Stimulated activated CD4-positive, alpha-beta T cell treated with anti-CD3 and anti-CD28 coated beads, Interleukin-12 subunit alpha, Interleukin-12 subunit beta, amount 100 ng/mL, for 4 hours (primary cell): ENCODE measurements at places on chromosomes 12 and 14.

- no peak for DNase-seq
Measured at GRCh38 chr12:39779768-39780340, 160.3 kb upstream of the ABCD2 start.

- no peak for DNase-seq
Measured at GRCh38 chr12:5377997-5378592, 53.8 kb upstream of the NTF3 start.

GRCh38 chr12:57340104-57340503 is 89.1 kb upstream of the STAC3 start:
- no peak for DNase-seq

DNA sequence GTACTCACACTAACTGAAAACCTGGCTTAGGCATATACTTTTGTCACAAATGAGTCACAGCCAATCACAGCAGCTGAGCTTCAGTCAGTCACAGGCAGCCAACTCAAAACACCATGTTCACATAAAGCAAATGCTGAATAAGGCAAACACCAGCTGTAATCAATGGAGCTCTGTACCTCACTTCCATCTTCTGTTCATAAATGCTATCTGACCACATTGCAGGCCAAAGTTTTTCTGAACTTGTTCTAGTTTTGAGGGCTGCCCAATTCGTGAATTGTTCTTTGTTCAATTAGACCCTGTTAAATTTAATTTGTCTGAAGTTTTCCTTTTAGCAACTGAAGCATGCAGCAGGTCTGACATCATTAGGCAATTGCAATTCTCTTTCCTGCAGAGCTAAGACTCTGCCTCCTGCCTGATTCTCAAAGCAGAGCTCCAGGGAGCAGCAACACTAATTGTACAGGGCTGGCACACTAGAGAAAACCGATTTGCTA is 129.9 kb downstream of the WIF1 start:
- DNase-seq = no peak

DNA sequence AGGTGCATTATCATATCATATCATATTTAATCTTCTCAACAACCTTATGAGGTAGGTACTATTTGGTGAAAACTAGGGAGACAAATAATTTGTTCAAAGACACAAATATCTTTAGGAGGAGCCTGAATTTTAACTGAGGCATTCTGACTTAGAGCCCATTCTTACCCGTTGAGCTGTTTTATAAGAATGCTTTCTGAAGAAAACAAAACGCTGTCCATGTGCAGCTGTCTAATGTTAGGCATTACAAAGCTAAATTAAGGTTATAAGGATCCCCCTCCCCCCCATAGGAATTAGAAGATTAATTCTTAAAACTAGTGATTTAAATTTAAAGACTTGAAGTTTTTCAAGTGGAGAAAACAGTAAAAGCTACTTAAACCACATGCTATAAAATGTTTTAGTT is 6.4 kb downstream of the KTN1 start:
- DNase-seq = no peak

DNA sequence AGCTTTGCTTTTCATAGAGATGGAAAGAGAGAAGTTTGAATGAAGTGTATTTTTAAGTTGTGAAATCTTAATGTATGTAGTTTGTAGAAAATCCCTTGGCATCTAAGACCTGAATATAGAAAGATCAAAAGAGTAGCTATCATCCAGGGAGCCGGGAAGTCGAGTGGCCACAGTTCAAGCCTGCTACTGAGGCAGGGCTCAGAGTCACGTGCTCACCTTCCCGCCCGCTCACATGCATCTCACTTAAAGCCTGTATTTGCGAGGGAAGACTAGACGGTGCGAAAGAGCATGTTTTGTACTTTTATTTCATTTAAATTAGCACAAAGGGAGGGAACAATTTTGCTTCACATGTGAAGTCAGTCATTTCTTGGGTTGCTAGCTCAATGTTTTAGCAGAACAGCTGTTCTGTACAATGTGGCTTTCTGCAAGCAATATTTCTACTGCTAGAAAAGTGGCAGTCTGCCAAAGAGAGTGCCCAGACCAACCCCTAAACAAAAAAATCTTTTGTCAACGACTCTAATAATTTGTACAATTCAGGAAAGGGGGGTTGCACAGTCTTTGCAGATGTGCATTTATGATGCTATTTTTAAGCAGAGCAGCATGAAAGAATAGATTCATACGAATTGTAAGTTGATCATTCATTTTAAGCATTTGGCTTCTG is 290.7 kb downstream of the NPAS3 start:
- DNase-seq = no peak

- DNase-seq = peak; percentile 5
Measured at GRCh38 chr12:105279460-105280056, 43.6 kb upstream of the APPL2 start.

GRCh38 chr14:57057803-57058202 is 210.9 kb downstream of the EXOC5 start:
- no peak for DNase-seq

- no peak for DNase-seq
Measured at GRCh38 chr14:55547650-55548315, 32.2 kb upstream of the KTN1 start.

DNA sequence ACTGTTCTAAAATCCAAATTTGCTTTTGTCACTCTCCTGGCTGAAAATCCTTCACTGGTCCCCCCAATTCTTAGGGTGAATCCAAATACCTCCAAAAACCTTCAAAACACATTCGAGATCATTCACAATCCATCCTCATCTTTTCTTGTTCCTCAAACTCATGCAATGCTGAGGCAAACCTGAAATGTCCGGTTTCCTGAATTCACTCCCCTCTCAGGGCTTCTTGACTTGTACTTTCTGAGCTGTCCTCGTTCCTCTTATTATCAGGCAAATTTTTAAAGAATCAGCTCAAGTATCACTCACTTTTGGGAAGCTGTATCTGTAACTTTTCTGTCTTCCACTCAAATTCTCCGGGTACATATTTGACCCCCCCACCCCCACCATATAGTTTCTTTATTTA is 84.9 kb upstream of the DUSP6 start:
- DNase-seq = no peak

DNA sequence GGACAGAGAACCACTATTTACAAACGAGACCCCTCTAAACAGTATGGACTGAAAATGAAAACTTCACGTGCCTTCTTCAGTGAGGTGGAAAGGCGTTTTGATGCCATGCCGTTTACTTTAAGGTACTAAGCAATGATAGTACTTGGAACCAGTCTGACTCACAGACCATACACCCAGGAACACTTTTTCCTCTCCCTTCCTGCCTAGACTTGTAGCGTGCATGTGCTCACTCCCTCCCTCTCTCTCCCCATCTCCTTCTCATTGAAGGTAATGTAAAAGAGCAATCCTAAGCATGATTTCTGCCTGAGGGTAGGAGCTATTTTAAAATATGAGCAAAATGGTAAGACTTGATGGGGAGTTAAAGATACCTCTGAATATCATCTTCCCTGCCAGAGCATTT is 5.9 kb upstream of the RPL41 start:
- DNase-seq = no peak

DNA sequence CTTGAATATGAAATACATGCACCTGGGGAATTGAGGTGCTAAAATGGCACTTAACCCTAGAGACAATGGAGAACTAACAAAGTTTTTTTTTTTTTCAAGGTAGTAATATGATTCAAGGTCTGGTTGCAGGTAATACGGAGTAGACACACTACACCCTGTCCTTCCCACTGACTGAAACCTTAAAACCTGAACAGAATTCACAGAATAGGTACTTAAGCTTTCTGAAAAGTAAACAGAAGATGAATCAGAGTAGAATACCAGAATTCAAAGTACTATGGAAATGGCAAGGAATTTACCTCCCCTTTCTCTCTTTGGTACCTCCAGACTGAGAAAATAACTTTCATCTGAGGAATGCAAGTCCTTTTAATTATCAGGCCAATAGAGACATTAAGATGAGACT is 87.2 kb downstream of the PAPLN start:
- DNase-seq = no peak

- DNase-seq = no peak
Measured at GRCh38 chr12:80679346-80680131, 27.9 kb upstream of the MYF6 start.

DNA sequence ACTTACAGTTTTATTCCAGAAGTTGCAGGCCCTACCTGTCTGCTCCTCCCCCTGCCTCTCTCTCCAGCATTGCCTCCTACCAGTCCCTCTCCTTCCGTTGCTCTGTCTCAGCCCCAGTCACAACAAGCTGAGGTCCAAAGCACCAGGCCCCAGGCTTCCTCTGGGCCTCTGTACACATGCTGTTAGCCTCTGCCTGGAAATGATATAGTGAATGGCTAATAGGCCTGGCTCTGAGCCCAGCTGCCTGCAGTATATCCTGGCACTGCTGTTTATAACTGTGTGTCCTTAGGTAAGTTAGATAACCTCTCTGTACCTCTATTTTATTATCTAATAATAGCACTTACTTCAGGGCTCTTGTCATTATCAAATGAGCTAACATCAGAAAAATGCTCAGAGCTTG is 114.9 kb upstream of the PWP1 start:
- no peak for DNase-seq

- no peak for DNase-seq
Measured at GRCh38 chr14:31439561-31439960, 17.7 kb downstream of the DTD2 start.

GRCh38 chr12:26810330-26810729 is 22.7 kb downstream of the ITPR2 start:
- no peak for DNase-seq

- no peak for DNase-seq
Measured at GRCh38 chr12:124605150-124605882, 37.9 kb upstream of the NCOR2 start.
